Transverse colon (tissue), 4 donors: ENCODE measurements at places on chromosomes 2 and 18.

GRCh38 chr18:63454497-63454896 is 22.3 kb upstream of the SERPINB5 start:
- DNase-seq: peak; percentile 48

- no peak for DNase-seq
Observed at GRCh38 chr18:49487711-49488310, 777 bp upstream of the C18orf32 start.

DNA sequence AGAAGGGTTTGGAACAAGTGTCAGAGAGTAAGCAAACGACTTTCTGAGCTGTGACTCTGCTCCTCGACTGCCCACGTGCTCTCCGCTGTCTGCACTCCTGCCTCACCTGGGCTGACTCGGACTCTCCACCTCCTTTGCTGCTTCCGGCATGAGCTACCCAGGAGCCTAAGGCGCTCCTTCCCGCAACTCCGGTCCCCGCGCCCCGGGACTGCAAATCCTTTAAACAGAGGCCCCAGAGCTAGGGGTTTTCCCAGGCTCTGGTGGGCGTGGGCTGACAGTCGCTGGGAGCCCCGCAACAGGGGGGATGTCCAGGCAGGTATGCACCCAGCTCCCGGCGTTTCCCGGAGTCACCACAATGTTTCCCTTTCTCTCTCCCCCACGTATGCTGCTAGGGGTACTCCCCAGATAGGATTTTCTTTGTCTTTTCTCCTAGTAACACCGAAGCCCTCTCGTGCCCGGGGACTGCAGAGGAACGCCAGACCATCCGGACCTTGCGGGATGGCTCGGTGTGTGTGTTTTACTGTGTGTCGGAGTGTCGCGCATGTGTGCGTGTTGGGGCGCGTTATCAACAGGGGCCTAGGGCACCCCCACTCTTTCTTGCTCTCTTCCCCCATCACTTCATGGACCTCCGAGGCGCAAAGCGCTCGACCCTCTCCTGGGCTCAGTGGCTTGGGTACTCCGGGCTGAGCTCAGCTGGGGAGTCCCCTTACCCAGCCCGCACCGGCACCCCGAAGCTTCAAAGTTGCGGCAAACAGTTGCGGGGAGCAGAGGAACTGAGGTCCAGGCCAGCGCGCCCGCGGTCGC is 691 bp upstream of the THSD7B start:
- DNase-seq: no peak

GRCh38 chr2:164782323-164782722 is 59.3 kb downstream of the COBLL1 start:
- DNase-seq: no peak

DNA sequence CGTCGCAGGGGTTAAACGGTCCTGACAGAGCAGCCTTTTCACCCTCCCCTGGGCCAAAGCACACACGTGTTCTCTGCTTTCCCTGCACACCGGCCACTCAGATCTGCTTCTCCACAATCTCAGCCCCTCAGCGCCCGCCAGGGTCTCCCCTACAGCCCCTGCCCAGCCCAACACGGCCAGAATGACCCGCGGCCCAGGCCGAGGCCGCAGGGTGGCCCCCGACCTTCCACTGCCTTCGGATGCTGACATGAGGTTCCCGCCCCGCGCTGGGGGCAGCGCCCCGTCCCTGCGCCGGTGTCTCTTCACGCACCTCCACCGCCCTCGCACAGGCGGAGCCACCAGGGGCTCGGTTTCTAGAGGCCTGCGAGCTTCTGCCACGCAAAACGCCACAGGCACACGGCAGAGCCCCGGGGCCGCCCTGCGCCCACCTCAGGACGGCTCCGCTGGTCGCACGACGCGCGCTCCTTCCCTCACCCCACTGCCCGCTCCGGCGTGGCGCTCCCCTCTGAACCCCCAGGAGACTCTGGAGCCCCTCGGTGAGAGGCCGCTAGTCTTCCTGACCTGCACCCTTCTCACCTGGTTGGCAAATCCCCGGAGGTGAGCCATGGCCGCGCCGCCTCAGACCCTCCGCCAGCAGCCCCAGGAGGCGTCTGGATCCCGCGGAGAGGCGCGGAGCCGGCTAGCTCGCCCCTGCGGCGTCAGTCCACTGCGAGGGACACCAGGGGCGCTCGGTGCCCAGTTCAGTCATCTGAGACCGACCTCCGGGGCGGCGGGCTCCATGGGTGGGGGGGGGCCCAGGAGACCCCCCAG is 749 bp downstream of the STK25 start:
- peak; percentile 39 for DNase-seq

GRCh38 chr2:177084607-177085006 is 128.0 kb upstream of the HNRNPA3 start:
- DNase-seq: no peak

GRCh38 chr2:75055820-75056675 is 97.6 kb downstream of the POLE4 start:
- no peak for DNase-seq

DNA sequence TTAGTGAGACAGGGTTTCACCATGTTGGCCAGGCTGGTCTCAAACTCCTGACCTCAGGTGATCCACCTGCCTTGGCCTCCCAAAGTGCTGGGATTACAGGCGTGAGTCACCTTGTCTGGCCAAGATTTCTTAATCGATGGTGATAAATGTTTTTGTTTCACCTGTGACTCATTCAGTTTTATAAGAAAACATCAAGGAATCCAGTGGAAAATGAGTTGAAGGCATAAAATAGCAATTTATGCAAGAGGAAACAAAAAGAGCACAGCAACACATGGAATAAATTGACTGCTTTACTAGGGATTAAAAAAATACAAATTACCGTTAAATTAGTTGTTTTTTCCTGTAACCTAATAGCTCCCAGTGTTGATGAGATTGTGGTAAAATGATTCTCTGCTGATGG is 80.2 kb downstream of the CDK15 start:
- no peak for DNase-seq

GRCh38 chr2:115396579-115396978 is 954.1 kb downstream of the DPP10 start:
- DNase-seq: no peak

DNA sequence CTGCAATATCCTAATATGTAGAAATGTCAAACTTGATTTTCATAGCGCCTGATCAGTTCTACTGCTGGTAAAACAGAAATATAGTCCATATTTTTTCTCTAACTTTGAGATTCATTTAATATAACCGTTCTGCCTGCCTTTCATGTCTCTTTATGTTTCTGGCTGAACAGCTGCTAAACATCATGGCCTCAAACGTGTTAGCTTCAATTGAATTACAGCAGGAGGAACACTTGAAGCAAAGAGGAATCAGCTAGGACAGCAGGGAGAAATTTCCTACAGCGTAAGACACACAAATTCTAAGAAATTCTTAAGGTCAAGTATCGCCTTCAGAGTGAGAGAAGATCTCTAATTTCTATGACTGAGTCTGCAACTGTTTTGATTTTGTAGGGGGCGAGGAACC is 433.2 kb downstream of the FBXO15 start:
- DNase-seq: no peak

DNA sequence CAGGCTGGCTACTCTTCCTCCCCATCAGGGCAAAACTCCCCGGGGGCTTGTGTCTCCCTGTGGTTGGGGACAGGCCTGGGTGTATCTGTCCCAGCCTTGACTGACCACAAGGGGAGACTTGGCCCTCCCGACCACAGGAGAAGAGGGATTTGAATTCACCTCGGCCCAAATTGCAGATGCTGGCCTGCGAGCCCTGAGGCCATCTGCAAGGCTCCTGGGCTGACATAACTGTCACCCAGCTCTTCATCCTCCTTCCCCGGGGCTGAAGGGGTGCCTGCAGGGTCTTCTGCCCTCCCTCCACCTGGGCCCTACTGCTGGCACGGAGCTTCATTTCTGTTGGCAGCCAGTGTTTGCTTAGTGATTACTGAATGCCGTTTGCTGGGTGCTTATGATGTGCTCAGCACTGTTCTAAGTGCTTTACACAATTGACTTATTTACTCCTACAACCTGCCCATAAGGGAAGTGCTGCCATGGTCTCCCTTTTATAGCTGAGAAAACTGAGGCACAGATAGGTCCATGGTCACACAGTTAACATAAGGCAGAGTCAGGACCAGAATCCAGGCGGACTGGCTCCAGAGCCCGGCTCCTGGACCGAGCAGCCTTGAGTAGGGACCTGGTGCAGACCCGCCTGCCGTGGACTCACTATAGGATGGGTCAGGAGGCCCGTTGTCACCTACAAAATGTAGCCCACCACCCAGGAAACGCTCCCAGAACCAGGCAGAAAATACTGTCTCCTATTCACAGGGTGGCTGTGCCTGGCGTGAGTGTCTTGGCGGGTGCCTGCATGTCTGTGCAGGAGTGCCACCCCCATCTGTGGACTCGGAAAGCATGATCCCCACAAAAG is 18.9 kb downstream of the STEAP3 start:
- DNase-seq: no peak

GRCh38 chr2:64624108-64624610 is 29.6 kb downstream of the SERTAD2 start:
- no peak for DNase-seq
